ENCODE measurements at places on chromosomes 7 and 10.

DNA sequence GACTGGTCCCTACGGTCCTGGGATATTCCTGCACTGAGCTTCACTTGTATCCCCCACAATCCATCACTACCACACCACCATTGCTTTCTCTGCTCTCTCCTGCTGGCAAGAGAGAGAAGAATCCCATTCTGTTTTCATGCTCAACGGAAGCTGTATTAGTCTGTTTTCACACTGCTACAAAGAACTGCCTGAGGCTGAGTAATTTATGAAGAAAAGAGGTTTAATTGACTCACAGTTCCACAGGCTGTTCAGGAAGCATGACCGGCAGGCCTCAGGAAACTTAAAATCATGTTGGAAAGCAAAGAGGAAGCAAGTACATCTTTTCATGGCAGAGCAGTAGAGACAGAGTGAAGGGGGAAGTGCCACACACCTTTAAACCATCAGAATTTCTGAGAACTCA lies 260.4 kb upstream of the LYZL1 start:
- no peak for DNase-seq

GRCh38 chr7:55030314-55030713 lies 11.5 kb downstream of the EGFR start:
- DNase-seq = no peak

- no peak for DNase-seq
These were observed 94.0 kb downstream of the SORBS1 start for GRCh38 chr10:95467162-95467599.

DNA sequence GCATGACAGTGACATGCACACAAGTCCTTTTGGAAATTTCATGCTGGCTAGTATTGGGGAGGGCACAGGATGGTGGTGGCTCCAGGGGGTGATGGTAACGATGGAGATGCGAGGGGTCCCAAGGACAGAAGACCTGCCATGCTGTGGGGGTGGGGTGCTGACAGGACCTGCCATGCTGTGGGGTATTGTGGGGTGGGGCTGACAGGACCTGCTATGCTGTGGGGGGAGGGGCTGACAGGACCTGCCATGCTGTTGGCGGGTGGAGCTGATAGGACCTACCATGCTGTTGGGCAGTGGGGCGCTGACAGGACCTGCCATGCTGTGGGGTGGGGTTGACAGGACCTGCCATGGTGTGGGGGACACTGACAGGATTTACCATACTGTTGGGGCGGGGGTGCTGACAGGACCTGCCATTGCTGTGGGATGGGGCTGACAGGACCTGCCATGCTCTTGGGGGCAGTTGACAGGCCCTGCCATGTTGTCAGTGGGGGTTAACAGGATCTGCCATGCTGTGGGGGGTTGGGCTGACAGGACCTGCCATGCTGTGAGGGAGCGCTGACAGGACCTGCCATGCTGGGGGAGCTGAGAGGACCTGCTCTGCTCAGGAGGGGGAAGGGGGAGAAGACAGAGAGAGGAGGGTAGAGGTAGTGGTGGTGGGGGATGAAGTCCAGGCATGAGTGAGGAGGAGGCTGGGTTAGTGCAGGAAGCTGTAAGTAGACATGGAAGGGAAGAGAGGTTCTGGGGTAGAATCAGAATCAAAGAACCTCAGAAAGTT lies 36.2 kb upstream of the RET start:
- DNase-seq = no peak

- DNase-seq = no peak
These were observed 116.2 kb downstream of the PARP12 start for GRCh38 chr7:139946533-139946932.

GRCh38 chr10:78543749-78544362 lies 510.2 kb downstream of the RPS24 start:
- DNase-seq = no peak

DNA sequence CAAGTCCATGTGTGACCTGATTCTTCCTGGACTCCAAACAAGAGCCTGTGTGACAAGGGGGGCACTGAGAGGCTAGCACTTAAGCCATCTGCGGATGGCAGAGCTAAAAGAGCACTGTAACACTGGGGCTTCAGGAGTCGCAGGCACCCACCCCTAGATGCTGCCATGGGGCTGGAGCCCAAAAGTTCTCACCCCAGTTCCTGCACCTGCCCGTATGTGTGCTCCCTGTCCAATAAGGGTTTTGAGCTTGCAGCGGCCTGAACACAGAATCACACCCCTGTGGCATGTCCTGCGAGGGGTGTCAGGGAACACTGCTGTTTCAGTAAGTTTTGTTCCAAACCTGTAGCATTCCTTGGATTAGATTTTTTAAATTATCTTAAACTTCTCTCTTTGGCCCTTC lies 53.2 kb upstream of the GPR37 start:
- no peak for DNase-seq

DNA sequence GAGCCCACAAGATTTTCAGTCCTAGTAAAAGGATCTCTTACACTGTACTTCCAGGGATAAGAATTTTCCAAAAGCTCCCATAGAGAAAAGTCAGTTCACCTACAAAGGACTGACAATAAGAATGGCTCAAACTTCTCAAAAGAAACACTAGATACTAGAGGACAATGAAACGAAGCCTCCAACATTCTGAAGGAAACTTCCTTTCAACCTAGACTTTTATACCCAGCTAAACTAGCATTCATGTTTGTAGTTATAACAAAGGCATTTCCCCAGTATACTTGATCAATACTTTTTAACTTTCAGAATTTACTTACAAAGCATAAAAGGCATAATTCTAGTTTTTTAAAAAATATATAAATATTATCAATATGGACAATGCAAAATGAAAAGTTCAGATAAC lies 41.0 kb upstream of the DNAAF5 start:
- no peak for DNase-seq

- DNase-seq = no peak
These were observed 25.2 kb downstream of the DNAJC1 start for GRCh38 chr10:21978191-21978862.

DNA sequence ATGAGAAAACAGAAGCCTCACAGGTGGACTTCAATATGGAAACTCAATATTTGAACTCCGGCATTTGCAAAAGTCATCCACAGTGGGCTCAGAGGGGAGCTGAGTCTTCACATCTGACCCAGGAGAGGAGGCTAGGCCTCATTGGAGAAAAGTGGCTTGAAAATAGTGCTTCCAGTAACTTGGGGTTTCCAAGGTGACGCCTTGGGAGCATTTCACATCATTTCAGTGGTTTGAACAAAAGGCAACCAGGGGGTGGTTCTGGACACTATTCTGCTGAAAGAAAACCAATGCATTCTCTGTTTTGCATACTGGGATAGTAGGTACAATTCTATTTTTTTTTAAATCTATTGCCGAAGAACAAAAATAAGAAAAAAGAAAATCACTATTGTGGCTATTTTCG lies 599.2 kb upstream of the POM121L12 start:
- DNase-seq = no peak

- DNase-seq = no peak
These were observed 110.2 kb upstream of the FAM20C start for GRCh38 chr7:81926-82756.

- no peak for DNase-seq
These were observed 85.4 kb upstream of the NPTX2 start for GRCh38 chr7:98531717-98532116.

DNA sequence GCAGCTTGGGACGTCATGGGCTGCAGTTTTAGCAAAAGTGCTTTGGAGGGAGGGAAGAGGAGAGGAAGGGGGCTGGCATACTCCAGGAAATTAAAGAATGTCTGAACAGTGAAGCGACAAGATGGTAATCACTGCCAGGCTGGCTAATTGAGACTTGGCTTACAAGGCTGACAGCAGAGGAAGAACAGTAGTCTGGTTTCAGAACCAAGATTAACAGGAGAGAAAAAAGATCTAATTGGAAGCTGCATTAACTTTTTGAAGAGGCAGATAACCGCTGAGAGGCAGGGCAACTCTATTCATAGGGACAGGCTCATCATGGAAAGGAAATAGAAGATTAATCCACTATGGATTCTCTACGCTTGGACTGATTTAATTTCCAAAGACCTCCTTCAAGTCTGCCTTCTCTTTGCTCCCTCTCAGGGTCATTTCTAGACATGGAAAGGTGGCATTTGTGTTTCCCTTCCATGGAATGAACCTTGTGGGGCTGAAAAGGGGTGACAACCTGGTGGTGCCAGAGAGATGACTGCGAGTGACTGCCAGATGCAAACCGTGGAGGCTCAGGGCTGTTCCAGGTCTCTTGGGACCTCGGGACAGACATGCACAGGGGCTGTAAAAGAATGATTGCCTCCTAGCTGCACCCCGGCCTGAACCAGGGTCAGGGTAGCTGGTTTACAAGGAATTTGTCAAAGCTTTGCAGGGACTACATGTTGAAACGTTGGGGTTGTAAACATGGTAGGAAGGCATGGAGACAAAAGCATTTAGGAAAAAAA lies 210.2 kb upstream of the NPY start:
- DNase-seq = no peak

GRCh38 chr7:84195295-84196060 lies 889 bp upstream of the SEMA3A start:
- no peak for DNase-seq

GRCh38 chr10:110918643-110919348 lies at the start of gene BBIP1:
Gene BBIP1 (minus strand): TSS chr10:110919180. CDS start chr10:110918157, 1,023 bp downstream.
- DNase-seq = no peak

- no peak for DNase-seq
These were observed 14.4 kb upstream of the NPVF start for GRCh38 chr7:25242678-25243077.

DNA sequence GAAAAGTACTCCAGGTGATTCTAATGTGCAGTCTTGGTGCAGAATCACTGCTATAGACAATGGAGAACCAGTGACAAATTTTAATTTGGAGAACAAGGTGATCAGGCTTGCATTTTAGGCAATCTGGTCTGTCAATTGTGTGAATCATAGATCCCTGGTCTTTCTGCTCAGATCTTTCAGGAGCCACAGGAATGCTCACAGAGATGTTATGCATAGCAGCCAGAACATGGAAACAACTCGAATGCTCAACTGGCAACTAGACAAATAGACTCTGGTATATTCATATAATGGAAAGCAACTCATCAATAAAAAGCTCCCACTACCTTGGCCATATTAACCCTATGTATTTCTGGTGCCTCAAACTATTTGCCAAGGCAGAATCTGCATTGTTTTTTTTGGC lies 209.1 kb downstream of the PHF14 start:
- DNase-seq = no peak

- no peak for DNase-seq
These were observed 87.5 kb upstream of the NMT2 start for GRCh38 chr10:15255961-15256360.

GRCh38 chr7:158443014-158443687 lies 144.5 kb downstream of the PTPRN2 start:
- DNase-seq = no peak

GRCh38 chr10:36462194-36462593 lies 663.2 kb upstream of the ANKRD30A start:
- DNase-seq = no peak

DNA sequence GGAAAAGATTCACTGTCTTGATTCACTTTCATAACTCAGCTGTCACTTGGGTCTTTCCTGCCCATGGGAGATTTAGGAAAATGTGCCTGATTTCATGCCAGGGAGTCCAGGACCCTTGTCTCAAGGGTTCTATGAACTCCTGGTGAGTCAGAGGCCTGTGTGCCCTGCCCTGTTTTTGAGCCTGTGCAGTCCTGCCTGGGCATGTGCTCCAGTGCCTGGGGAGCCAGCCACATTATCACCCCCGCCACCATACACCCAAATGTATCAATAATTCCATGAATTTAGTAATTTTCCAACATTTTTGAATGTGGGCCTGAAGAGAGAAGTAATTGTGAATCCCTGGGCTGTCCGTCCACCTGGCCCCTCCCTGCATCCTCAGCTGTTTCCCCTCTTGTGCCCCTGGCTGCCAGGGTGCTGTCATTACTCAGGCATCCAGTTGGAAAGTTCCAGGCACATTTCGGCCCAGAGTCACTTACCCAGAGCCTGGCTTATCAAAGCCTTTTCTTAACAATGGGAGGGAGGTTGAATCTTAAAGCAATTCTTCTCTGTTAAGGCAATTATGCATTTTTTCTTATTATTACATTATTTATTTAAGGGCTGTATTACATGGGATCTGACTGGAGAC lies 287.8 kb upstream of the CDC14C start:
- DNase-seq = no peak

GRCh38 chr7:22601003-22601402 lies 101.0 kb upstream of the STEAP1B start:
- DNase-seq = no peak

GRCh38 chr10:43115881-43116595 lies 22.2 kb upstream of the CSGALNACT2 start:
- no peak for DNase-seq

- no peak for DNase-seq
These were observed 6.5 kb downstream of the SCART1 start for GRCh38 chr10:133460208-133460769.

DNA sequence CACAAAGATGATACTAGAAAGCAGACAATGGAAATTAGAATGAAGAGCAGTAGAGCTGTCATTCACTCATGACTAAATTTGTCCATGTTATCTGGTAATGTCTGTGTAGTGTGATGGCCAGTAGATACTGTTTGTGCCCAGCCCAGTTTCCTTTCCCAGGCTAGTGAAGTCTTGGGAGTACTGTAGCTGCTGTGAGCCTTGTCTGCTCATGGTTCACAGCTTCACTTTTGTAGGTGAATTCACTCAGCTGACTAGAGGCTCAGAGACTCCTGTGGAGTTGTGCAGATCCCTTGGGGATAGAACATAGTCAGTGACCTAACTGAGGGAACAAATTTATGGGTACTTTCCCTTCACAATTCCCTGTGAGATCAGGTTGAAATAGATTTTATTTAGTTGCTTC lies 572.5 kb downstream of the ARL4A start:
- DNase-seq = no peak

DNA sequence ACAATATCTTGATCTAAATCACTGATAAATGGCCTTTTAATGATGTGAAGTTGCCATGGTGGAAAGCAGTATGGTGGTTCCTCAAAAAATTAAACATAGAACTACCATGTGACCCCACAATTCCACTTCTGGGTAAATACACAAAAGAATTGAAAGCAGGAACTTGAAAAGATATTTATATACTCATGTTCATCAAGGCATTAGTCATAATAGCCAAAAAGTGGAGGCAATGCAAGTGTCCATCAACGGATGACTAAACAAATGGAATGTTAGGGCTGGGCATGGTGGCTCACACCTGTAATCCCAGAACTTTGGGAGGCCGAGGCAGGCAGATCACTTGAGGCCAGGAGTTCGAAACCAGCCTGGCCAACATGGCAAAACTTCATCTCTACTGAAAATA lies 2.0 kb upstream of the DNAJC12 start:
- DNase-seq = no peak

GRCh38 chr10:89360157-89360556 lies 17.7 kb upstream of the IFIT1B start:
- no peak for DNase-seq

DNA sequence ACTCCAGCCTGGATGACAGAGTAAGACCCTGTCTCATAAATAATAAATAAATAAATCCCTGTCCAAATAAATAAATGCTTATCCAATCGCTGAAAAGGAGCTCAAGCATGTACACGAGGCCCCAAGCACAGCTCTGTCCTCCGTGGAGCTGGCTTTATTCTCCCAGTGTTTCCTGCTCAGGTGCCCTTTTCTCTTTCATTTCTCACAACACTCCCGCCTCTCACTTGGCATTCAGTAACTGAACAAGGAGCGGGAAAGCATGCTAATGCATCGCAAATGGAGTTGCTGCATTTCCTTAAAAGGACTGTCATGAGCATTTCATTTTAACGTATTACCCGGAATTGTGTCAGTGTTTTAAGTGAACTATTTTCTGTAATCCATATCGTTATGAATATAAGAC lies 210.9 kb upstream of the C7orf33 start:
- no peak for DNase-seq

GRCh38 chr10:125157505-125157904 lies 2.9 kb downstream of the CTBP2 start:
- no peak for DNase-seq

All from activated CD4-positive, alpha-beta T cell treated with anti-CD3 and anti-CD28 coated beads, Interleukin-2, amount 50 U/mL, for 16 hours (primary cell).